ENCODE measurements at places on chromosomes 7 and 10.

DNA sequence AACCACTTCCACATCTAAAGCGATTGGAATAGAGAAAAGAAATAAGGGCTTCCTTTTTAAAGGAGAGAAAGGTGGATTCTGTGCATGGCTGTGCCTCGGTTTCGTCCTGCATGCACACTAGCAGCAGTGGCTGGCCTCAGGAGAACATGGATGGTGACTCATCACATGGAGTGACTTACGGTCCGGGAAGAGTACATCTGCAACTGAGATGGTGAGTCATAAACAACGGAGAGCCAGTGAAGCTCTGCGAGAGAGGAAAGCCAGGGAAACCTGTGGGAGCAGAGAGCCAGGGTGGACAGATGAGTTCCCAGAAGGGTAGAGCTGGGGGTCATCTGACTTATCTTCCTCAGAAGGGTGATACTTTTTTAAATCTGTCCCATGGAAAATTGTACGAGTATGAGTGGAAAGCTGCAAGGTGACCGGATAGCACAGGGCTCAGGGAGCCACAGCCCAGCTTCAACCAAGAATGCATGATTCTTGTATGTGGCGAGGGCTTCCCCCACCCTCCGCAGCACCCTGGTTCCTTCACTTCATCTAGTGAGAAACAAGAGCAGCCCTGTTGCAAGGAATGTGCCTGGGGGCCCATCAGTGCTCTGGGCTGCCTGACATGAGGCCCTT lies 259.1 kb downstream of the KLF6 start:
- no peak for DNase-seq

DNA sequence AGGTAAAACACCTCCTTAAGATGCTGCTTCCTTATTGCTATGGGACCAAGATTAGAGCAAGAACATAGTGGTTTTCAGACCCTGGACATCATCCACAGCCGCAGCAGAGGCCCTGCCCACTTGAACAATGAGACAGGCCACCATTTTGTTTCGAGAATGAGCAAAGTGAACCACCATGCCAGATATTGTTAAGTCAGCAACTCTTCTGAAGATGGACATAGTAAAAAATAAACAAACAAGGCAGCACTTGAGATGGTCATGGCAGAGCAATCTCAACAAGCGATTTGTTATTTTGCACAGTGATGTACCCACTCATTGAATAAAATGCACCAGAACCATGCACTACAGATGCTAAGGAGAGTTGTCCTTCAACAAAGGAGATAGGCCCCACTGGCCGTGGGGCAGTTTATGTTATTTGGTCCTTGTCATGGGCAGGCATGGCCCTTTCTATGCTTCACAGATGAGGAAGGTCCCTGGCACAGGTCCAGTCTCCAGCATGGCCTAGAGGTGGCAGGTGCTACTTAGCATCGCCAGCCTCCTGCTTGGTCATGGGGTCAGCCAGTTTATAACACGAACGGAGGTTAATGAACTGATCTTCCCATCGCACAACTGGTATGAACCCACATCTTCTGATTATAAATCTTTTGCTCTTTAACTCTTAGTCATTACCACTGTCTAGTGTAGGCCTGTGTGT lies 44.1 kb downstream of the IKZF1 start:
- no peak for DNase-seq

DNA sequence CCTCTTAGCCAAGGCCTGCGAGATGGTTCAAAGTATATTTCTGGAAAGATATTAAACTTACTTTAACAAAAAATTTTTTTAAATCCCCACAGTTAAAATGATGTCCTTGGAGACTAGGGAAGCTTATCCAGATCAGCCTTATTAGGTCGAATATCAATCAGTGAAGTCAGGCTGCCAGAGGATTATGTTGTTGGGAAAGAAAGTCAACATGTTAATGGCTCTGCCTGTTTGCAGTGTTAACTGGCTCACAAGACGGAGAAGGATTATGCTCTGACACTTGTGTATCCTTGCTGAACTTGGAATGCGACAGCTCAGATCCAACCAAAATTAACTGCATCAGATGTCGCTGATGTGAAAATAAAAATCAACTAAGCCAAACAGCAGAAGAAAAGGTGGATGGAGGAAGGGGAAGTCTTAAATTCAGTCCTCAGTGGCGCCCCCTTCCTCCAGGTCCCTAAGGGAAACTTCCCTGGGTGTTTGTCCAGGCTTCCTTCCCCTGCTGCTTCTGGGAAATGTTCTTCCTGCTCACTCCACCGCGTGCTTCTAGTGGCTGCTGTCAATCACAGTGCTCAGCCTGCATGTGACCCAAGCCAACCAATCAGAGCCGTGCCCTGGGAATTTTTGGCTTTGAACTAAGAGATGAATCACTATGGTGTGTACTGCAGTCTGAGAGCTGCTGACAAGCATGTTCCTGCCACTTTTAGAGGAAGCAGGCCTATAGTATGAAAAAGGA lies 690.4 kb upstream of the NRP1 start:
- DNase-seq, result no peak

- no peak for DNase-seq
Measured at GRCh38 chr7:151993977-151994676, 31.3 kb upstream of the GALNT11 start.

- no peak for DNase-seq
Measured at GRCh38 chr10:128191847-128192246, 65.6 kb upstream of the MKI67 start.

DNA sequence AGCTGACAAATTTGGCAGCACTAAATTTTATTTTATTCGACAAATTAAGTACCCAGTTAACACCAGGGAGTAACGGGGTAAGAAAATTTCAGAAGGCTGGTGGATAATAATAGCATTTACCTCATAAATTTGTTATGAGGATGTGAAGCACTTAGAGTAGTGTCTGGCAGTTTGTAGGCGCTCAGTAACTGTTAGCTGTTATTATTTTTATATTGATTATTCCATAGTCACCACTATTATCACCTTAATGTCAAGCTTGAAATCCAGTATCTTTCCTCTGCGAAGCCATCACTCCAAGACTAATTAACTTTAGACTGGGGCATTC lies 563 bp upstream of the COA1 start:
- DNase-seq, result no peak

All from NCI-H1417 treated with DMSO at 0.1 percent for 48 hours (cell line).